T-helper 2 cell treated with Interferon-gamma antibody and Interleukin-4, amounts not matched to agents 5 μg/mL and 100 μg/mL, for 36 hours (primary cell): ENCODE measurements at places on chromosomes 13 and 19.

- H3K27ac ChIP-seq: no peak overlapping the region
- H3K4me3 ChIP-seq: no peak overlapping the region
- no peak for DNase-seq
- peaks cover 6% of the 10 kb centered on the region for H3K36me3 ChIP-seq
These were observed 109.6 kb downstream of the ZAR1L start for GRCh38 chr13:32205431-32206096.

- peak within 1 kb of the TSS; percentile 62 for H3K27ac ChIP-seq
- peaks cover 10% of the 10 kb centered on the region for H3K36me3 ChIP-seq
- H3K27me3 ChIP-seq: no peaks in the 10 kb centered on the region
- peaks cover 3% of the 10 kb centered on the region for H3K4me1 ChIP-seq
- peak; percentile 32 for DNase-seq
These were observed at the start of gene ZNF229 for GRCh38 chr19:44447916-44448674. Gene ZNF229 (minus strand): TSS chr19:44448472. CDS start chr19:44442847, 5,625 bp downstream.

DNA sequence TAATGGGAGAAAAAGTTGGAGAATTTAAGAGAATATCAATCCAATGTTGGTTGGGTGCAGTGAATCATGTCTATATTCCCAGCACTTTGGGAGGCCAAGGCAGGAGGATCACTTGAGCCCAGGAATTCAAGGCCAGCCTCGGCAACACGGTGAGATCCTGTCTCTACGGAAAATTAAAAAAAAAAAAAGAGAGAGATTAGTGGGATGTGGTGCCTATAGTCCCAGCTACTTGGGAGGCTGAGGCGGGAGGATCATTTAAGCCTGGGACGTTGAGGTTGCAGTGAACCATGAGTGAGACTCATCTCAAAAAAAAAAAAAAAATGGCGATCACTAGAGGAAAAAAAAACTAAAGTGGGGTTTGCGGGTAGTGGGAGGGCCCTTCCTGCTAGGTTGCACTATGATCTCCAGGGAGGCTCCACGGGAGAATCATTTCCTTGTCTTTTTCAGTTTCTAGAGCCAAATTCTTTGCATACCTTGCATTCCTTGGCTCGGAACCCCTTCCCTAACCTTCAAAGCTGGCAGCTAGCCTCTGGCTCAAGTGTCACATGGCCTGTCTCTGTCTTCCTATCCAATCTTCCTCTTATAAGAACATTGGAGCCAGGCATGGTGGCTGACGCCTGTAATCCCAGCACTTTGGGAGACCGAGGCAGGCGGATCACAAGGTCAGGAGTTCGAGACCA is 5.8 kb upstream of the ERCC2 start:
- no peak for DNase-seq
- no peak overlapping the region for H3K4me3 ChIP-seq
- H3K27me3 ChIP-seq: no peaks in the 10 kb centered on the region
- no peaks in the 10 kb centered on the region for H3K36me3 ChIP-seq
- no peak overlapping the region for H3K27ac ChIP-seq

DNA sequence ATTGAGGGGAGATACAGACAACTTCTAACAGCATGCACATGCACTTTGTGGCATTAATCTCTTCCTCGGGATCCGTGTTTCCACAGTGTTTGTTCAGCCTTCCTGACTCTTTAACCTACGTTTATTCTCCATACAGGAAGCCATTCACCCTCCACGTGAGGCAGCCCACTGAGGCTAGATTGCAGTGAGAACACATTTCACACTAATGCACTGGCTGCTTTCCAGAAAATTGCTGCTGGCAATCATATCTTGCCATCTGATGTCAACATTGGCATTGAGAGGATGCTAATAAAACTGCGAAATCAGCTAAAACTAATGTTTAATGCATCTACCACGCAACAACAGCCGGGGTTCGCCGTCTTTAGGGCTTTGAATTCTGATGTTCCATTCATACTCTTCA is 30.0 kb downstream of the DCLK1 start:
- H3K36me3 ChIP-seq: no peaks in the 10 kb centered on the region
- no peaks in the 10 kb centered on the region for H3K27me3 ChIP-seq
- H3K27ac ChIP-seq: no peak overlapping the region
- no peak for DNase-seq
- H3K4me1 ChIP-seq: no peaks in the 10 kb centered on the region

DNA sequence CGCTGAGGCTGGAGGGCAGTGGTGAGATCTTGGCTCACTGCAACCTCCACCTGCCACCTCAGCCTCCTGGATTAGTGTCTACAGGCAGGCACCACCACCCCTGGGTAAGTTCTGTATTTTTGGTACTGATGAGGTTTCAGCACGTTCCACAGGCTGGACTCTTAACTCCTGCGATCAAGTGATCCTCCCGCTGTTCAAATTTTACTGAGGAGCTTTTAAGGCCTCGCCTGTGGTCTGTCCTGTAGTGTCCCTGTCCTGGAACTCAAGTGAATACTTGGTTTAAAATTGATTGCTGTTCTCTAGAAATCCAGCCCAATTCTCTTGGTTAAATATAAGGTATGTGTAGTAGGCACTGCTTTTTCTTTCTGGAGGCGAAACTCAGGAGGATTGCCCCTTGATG is 65.2 kb downstream of the DPRX start:
- no peak for DNase-seq
- H3K27ac ChIP-seq: no peak overlapping the region
- H3K27me3 ChIP-seq: no peaks in the 10 kb centered on the region
- H3K4me3 ChIP-seq: no peak overlapping the region
- H3K4me1 ChIP-seq: no peaks in the 10 kb centered on the region

GRCh38 chr19:1248786-1249297 is 459 bp downstream of the MIDN start:
- H3K36me3 ChIP-seq: peaks cover 21% of the 10 kb centered on the region
- peak overlapping the region; percentile 89 for H3K27ac ChIP-seq
- H3K4me3 ChIP-seq: peak overlapping the region; percentile 80
- no peaks in the 10 kb centered on the region for H3K27me3 ChIP-seq
- DNase-seq: peak; percentile 84
- peaks cover 11% of the 10 kb centered on the region for H3K4me1 ChIP-seq

GRCh38 chr19:52171321-52172169 is at the start of gene ZNF836:
Gene ZNF836 (minus strand): TSS chr19:52171621. CDS start chr19:52168072, 3,549 bp downstream.
- peaks cover 40% of the 10 kb centered on the region for H3K36me3 ChIP-seq
- peak; percentile 81 for DNase-seq
- H3K4me1 ChIP-seq: peaks cover 21% of the 10 kb centered on the region
- H3K4me3 ChIP-seq: peak within 1 kb of the TSS; percentile 99

- H3K27me3 ChIP-seq: peaks cover 19% of the 10 kb centered on the region
- no peak overlapping the region for H3K4me3 ChIP-seq
- no peaks in the 10 kb centered on the region for H3K36me3 ChIP-seq
- no peak overlapping the region for H3K27ac ChIP-seq
- no peak for DNase-seq
These were observed 9.3 kb upstream of the IGFL3 start for GRCh38 chr19:46133777-46134241.

DNA sequence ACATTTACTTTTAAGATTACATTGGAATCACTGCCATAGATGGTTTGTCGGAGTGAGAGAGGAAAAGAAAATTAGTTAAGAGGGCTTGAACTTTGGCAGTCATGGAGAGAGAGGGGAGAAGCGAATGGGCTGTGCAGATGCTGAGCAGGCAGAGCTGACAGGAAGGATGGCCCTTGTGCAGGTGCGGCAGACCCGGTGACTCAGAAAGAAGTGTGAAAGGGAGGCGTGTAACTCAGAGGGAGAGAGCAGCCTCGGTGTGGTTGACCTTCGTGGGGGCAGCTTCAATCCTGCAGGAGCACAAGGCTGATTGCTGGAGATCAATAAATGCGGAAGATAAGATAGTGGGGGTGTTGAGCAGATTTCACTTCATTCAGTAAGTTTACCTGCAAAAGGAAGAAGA is 76.9 kb downstream of the TNFSF13B start:
- H3K27me3 ChIP-seq: peaks cover 6% of the 10 kb centered on the region
- H3K4me3 ChIP-seq: no peak overlapping the region
- peaks cover 20% of the 10 kb centered on the region for H3K4me1 ChIP-seq
- no peak overlapping the region for H3K27ac ChIP-seq
- no peak for DNase-seq
- H3K36me3 ChIP-seq: no peaks in the 10 kb centered on the region

DNA sequence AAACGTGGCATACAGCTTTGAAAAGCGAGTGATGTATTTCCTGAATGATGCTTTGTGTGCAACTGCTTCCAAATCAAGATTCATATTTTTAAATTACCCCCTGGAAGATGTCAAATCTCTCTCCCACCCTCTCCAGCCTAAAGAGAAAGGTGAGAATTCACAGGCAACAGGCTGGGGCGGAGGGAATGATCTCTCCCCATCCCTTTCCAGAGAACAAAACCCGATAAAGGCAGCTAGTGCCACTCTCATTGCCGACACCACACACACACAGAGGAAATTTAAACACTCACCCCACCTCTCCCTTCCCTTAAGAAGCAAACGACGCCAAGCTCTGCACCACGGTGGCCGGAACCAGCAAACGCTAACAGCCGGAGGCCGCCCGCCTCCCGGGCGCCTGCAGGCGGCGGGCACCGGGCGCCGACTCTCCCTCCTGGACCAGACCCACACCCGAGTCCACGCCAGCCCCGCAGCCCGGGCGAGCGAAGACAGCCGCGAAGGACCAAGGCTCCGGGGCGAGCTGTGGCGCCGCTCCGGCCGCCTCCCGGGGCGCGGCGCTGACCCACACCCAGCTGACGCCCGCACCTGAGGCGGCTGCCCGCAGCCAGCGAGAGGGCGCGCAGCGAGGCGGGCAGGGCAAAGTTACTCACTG is 477 bp downstream of the LNX2 start:
- peak overlapping the region; percentile 81 for H3K27ac ChIP-seq
- peak overlapping the region; percentile 91 for H3K4me3 ChIP-seq
- H3K27me3 ChIP-seq: no peaks in the 10 kb centered on the region
- H3K36me3 ChIP-seq: peaks cover 31% of the 10 kb centered on the region
- H3K4me1 ChIP-seq: peaks cover 44% of the 10 kb centered on the region

DNA sequence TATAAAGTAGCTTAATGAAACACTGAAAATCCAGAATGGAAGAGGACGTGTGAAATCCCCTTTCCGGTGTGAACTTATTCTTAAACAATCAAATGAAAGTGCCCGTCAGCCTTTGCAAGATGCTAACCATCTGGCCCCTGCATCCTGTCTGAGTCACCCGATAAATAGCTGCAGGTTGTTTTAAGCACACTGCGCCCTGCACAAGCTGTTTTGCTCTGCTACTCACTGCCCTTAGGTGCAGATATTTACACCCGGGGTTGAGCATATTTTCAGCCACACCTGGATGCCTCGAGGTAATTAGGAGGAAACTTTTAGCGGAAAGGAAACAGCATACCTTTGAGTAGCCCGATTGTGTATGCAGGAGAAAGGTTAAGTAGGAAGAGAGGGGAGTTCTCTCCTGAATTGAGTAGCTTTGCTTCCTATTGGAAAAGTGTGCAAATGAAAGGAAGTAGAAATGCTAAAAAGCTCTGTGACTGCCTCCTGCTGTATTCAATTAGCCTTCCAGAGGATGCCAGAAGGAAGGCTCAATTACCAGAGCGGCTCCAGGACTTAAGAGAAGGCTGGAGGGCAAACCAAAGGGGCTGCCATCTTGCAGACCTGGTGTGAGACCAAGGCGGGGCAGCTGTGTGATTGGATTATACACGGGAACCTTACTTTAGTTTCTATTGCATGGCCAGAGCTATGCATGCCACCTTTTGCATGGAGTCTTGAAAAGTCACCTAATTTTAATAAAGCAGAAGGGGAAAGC is 42.5 kb downstream of the IRS2 start:
- H3K27ac ChIP-seq: peak overlapping the region; percentile 18
- peak overlapping the region; percentile 28 for H3K4me3 ChIP-seq
- H3K36me3 ChIP-seq: no peaks in the 10 kb centered on the region
- DNase-seq: peak; percentile 10
- H3K4me1 ChIP-seq: peaks cover 13% of the 10 kb centered on the region

DNA sequence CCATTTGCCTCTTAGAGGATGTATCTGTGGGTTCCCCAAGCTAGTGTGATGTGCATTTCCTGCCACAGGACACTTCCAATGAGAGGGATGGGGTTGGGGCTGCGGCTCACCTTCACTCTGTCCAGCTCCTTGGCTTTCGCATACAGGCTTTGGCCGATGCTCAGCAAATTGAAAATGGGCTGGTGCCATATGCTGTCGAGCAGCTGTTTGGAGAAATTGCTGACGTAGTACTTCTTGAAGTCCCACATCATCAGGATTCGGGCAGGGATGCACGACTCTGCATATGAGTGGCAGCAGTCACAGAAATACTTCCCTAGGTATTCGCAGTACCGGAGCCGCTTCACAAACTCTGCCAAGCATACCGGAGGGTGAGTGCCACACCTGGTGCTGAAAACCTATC is 37.0 kb downstream of the RUBCNL start:
- H3K36me3 ChIP-seq: peaks cover 12% of the 10 kb centered on the region
- DNase-seq: no peak
- peaks cover 7% of the 10 kb centered on the region for H3K4me1 ChIP-seq
- no peak overlapping the region for H3K4me3 ChIP-seq
- no peak overlapping the region for H3K27ac ChIP-seq
- no peaks in the 10 kb centered on the region for H3K27me3 ChIP-seq

- no peak overlapping the region for H3K27ac ChIP-seq
- no peaks in the 10 kb centered on the region for H3K27me3 ChIP-seq
- peaks cover 69% of the 10 kb centered on the region for H3K36me3 ChIP-seq
These were observed 8.6 kb downstream of the ZFP82 start for GRCh38 chr19:36409841-36410240.

DNA sequence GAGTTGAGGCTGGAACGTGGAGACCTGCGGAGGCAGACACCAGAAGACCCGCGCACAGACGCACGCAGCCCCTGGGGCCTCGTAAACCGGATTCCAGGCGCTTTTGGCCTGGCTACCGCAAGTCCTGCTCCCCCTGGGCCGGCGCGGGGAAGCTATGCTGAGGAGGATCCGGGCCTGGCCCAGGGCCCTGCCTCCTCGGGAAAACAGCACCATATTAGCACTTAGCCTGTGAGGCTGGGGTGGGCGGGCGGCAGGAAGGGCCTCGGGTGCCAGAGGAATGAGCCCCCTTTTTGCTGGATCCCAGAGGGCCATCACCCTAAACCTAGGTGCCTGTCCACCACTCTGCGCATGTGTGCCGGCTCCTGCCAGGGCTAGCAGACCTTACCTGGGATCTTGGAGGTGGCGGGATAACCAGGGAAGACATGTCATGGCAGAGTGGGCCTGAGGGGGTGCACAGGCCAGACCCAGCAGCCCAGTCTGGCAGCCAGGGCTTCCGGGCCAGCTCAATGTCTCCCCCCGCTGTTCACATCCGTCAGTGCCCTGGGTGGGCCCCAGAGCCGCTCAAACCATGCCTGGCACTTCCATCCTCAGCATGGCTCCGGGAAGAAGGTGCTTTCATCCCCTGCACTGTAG is 7.3 kb downstream of the ELOF1 start:
- H3K27ac ChIP-seq: no peak overlapping the region
- no peak overlapping the region for H3K4me3 ChIP-seq
- H3K4me1 ChIP-seq: peaks cover 9% of the 10 kb centered on the region
- DNase-seq: no peak

DNA sequence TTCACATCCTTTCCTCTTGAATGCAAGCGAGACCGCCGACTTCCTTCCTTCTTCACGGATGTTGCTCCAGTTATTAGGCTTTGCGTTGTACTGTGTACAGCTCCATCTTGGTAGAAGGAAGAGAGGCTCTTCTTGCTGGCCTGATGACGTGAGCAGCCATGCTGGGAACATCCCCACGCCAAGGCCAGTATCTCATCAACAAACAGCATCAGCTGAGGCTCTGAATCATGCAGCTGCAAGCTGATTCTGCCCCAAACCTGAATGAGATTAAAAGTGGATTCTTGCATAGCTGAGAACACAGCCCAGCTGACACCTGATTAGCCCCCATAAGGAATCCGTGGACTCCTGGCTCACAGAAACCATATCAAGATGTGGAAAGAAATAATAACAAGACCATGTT is 809.6 kb downstream of the EFNB2 start:
- H3K27ac ChIP-seq: no peak overlapping the region
- no peaks in the 10 kb centered on the region for H3K27me3 ChIP-seq
- no peaks in the 10 kb centered on the region for H3K36me3 ChIP-seq
- H3K4me1 ChIP-seq: no peaks in the 10 kb centered on the region
- no peak for DNase-seq
- no peak overlapping the region for H3K4me3 ChIP-seq
